ENCODE measurements at places on chromosomes 12 and 14. TPM values are rescaled to one million over a fixed set of nuclear protein-coding genes. Genes with fewer than 3 reads are reported as not detected.

The EEF1AKMT3 gene
- 2.7 TPM for total RNA-seq

The COX8C gene
- total RNA-seq: not detected

The CPNE6 gene
- not detected for total RNA-seq

The REP15 gene
- total RNA-seq: 1.5 TPM

The HOXC12 gene
- total RNA-seq: not detected

The CLMN gene
- 2.5 TPM for total RNA-seq

The PPFIA2 gene
- not detected for total RNA-seq

The GON7 gene
- total RNA-seq: 15.1 TPM

The KDM2B gene
- total RNA-seq: 19.4 TPM

The LARP4 gene
- total RNA-seq: 44.0 TPM

The TEX22 gene
- total RNA-seq: 0.09 TPM

The NINJ2 gene
- total RNA-seq: 0.90 TPM

The DIO3 gene
- total RNA-seq: not detected

The PMEL gene
- total RNA-seq: 0.19 TPM

The C12orf42 gene
- total RNA-seq: not detected

The LTBR gene
- 39.0 TPM for total RNA-seq

The MUCL1 gene
- total RNA-seq: not detected

The MYL2 gene
- not detected for total RNA-seq

Measured in endothelial cell of coronary artery (primary cell).